ENCODE measurements at places on chromosomes 7 and 10.

DNA sequence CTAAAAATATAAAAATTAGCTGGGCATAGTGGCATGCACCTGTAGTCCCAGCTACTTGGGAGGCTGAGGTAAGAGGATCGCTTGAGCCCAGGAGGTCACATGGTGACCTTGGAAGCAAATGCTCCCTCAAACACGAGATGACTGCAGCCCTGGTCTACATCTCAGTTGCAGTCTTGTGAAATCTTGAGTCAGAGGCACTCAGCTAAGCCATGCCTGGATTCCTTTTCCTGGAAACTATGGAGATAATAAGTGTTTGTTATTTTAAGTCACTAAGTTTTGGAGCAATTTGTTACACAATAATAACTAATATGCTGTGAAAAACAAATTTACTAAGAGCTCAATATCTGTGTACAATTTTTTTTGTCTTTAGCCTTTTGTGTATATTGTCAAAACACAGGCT is 284.3 kb upstream of the KAT6B start:
- DNase-seq = no peak

- DNase-seq = no peak
Observed at GRCh38 chr7:131164025-131164925, 163.4 kb upstream of the MKLN1 start.

DNA sequence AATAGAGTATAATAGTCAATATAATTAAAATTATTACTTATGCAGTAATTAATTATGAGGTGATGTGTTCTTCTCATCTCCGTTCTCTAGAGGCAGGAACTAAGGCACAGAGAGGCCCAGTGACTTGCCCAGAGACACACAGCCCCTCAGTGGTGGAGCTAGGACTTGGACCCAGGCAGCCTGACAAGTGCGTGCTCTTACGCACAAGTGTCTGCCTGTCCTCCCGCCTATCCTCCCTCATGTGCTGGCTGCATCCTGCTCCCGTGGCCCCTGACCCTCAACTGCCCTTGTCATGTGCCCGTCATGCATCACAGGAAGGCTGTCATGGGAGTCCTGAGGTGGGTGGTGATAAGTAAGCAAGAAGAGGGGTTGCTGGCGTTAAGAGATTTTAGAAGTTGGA is 14.3 kb downstream of the IL2RA start:
- DNase-seq = no peak

GRCh38 chr7:29196191-29196590 is 1.6 kb downstream of the CHN2 start:
- DNase-seq = no peak

GRCh38 chr10:113680190-113681111 is 739 bp downstream of the CASP7 start:
- no peak for DNase-seq

DNA sequence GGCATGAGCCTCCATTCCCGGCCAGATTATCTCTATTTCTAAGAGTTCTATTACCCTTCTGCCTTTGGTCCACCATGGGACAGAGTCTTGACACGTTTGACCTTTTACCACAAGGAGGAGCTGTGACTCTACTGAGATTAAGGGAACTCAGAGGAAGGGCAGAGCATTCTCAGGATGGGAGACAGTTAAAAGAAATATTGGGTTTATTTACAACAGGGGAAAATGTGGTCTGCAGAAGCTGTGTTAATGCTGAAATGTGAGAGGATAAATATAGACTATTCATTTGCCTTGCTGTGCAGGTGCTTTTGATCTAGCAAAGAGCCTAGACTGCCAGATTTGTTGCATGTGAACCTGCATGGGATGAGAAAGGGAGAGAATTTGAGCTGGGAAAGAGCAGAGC is 45.8 kb upstream of the PRSS58 start:
- no peak for DNase-seq

GRCh38 chr10:96096958-96097357 is 33.1 kb upstream of the ZNF518A start:
- DNase-seq = no peak

- DNase-seq = no peak
Observed at GRCh38 chr7:17184805-17185689, 113.4 kb upstream of the AHR start.
